NCI-H2081 (cell line): ENCODE measurements at places on chromosomes 1 and 21.

DNA sequence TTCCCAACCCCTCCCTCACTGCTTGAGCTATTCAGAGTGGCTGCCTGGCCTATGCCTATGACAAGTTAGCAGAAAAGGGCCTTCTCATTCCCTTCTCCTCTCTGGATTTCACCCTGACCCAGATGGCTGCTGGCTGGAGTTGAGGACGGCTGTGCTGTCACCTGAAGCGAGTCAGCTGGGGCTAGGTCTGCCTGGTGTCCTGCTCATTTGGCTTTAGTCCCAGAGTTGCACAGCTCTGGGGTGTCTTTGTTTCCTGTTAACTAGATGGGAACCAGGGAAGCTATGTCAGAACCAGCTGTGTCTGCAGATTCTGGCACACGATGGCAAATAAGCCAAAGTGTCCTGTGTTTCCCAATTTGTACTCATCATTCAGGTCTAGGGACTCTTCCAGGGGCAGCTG lies 52.9 kb downstream of the CNIH3 start:
- peak; percentile 20 for DNase-seq

GRCh38 chr1:20139776-20140612 lies 871 bp downstream of the PLA2G2F start:
- no peak for DNase-seq

GRCh38 chr21:33022489-33022827 lies 3.3 kb upstream of the OLIG2 start:
- no peak for DNase-seq

GRCh38 chr1:156372876-156373275 lies 3.9 kb downstream of the RHBG start:
- DNase-seq: no peak

GRCh38 chr1:223337174-223337869 lies 26.7 kb downstream of the SUSD4 start:
- peak; percentile 12 for DNase-seq

- DNase-seq: no peak
These were observed 205.1 kb upstream of the COA6 start for GRCh38 chr1:234168061-234168724.

DNA sequence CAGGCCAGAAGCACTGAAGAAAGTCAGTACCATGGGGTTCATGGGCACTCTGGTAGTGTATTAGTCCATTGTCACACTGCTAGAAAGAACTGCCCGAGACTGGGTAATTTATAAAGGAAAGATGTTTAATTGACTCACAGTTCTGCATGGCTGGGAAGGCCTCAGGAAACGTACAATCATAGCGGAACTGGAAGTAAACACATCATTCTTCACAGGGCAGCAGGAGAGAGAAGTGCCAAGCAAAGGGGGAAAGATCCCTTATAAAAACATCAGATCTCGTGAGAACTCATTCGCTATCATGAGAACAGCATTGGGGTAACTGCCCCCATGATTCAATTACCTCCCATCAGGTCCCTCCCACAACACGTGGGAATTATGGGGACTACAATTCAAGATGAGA lies 20.2 kb upstream of the ROR1 start:
- no peak for DNase-seq

GRCh38 chr1:56676571-56677035 lies 31.5 kb downstream of the PRKAA2 start:
- no peak for DNase-seq

- DNase-seq: no peak
These were observed 27.0 kb upstream of the HTR1D start for GRCh38 chr1:23244256-23244761.

DNA sequence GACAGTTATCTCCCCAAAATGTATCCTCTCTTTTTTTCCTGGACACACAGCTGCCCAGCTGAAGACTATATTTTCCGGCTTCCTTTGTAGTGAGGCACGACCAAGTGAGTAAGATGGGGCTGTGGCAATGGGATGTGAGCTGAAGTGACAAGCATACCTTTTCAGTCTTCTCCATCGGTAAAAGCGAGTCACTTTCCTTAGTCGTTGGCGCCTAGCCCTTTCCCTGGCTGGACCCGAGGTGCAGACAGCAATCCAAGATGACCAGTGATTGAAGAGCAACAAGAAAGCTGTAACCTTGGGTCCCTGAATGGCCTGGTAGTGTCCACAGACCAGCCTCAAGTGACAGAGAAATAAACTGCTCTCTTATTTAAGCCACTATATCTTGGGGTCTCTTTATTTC lies 155.2 kb downstream of the NR5A2 start:
- DNase-seq: no peak

GRCh38 chr1:245686446-245687030 lies 531.8 kb downstream of the KIF26B start:
- DNase-seq: no peak

GRCh38 chr1:46617108-46617800 lies 643 bp upstream of the MOB3C start:
- DNase-seq: no peak

- DNase-seq: no peak
These were observed 61.1 kb downstream of the OPTC start for GRCh38 chr1:203555076-203555475.

GRCh38 chr1:109984190-109984455 lies 442 bp upstream of the AHCYL1 start:
- DNase-seq: no peak

DNA sequence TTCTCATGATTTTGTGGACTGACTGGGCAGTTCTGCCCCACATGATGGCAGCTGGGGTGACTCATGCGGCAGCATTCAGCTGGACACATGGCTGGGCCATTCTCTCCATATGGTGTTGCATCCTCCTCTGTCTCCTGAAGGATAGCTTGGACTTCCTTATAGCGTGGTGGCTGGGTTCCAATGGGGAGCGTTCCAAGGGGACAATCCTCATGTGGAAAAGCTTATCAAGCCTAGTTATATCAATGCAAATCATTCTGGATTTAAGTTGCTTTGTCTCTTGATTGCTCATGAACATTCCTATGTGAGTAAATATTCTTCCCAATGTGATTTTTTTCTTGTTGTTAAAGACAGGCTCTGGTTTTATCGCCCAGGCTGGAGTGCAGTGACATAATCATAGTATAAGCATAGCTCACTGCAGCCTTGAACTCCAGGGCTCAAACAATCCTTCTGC lies 13.2 kb upstream of the SLC2A1 start:
- DNase-seq: no peak

- DNase-seq: no peak
These were observed 7.1 kb upstream of the PALMD start for GRCh38 chr1:99638853-99639252.

- DNase-seq: no peak
These were observed 23.1 kb downstream of the SLC26A9 start for GRCh38 chr1:205920159-205920558.

- DNase-seq: no peak
These were observed 9.8 kb downstream of the RGS18 start for GRCh38 chr1:192167911-192168700.

DNA sequence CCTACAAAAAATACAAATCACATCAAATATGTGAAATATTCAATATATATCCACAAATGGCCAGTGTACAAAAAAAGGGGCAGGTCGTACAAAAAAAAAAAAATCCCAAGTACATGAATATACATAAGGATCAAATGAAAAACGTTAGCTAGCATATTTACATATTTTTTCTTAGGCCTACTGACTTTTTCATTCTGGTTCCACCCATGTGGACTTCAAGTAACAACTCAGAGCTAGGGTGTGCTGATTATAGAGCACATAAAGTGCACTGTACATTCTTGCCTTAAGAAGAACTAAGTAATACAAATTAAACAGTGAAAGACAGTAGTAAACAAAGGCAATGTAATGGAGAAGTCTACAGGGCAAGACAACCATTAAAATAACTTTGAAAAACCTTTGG lies 297.0 kb downstream of the AKT3 start:
- DNase-seq: no peak

- no peak for DNase-seq
These were observed 302.5 kb downstream of the PDE4B start for GRCh38 chr1:66095190-66095589.

- DNase-seq: no peak
These were observed 77.6 kb downstream of the PLXNA2 start for GRCh38 chr1:208166340-208167138.

DNA sequence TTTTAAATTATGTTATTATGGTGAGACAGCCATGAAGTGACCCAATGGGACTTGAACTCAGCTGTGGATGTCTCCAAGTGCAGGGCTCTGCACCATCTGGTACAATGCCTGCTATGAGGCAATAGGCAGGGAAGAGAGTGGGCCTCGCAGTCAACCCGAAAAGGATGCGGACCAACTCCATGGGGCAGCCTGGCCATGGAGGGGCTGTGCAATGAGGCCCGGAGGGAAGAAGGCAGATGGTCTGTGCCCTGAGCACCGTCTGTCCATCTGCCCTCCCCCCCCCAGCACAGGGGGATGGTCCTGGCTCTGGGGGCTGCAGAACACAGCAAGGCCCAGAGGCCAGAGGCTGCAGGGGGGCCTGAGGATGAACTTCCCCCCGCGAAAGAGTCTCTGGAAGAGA lies 17.0 kb downstream of the ESPN start:
- DNase-seq: no peak

GRCh38 chr1:1758692-1759455 lies 19.4 kb downstream of the NADK start:
- DNase-seq: no peak

GRCh38 chr1:21447311-21447710 lies 7.4 kb downstream of the NBPF3 start:
- DNase-seq: no peak

- DNase-seq: no peak
These were observed 84.8 kb upstream of the ZC3H11B start for GRCh38 chr1:219697682-219698081.

DNA sequence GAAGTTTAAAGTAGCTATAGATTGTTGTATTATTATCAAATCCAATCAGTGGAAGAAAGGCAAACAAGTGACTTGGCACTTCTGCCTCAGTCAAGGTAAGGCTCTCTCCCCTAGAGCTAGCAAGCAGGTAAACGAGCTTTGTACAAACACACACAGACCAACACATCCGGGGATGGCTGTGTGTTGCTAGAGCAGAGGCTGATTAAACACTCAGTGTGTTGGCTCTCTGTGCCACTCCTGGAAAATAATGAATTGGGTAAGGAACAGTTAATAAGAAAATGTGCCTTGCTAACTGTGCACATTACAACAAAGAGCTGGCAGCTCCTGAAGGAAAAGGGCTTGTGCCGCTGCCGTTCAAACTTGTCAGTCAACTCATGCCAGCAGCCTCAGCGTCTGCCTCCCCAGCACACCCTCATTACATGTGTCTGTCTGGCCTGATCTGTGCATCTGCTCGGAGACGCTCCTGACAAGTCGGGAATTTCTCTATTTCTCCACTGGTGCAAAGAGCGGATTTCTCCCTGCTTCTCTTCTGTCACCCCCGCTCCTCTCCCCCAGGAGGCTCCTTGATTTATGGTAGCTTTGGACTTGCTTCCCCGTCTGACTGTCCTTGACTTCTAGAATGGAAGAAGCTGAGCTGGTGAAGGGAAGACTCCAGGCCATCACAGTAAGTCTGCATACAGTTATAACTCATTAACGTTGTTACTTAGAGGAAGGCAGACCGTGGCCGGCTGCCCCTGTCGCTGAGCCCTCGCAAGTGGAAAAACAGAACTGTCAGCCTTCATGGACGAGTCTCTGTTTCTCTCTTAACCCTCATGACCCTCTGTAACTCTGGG lies at the start of gene PALMD:
PALMD (plus strand) TSS at position 415 of the 833 bp plus-strand sequence; CDS start at position 620, 205 bp downstream.
- DNase-seq: no peak

DNA sequence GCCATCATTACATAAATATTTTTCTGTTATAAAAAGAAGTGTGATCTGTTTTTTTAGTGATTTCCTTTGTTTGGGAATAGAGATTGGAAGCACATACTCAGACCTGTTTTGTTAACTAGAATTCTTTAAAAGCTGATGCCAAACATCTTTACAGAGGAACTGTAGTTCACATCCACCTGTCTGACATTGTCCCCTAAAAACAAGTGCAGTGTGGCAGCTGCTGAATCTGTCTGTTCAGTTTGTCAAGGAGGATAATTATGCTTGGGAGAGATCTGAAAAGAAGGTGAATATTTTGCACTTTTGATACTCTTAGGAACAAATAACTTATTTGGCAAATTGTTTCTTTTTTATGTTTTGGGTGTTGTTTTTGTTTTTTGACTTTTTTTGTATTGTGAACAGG lies 13.6 kb downstream of the AGMAT start:
- DNase-seq: no peak

GRCh38 chr1:32636914-32637645 lies 13.3 kb downstream of the ZBTB8OS start:
- DNase-seq: no peak

- DNase-seq: no peak
These were observed 579 bp upstream of the ZNF684 start for GRCh38 chr1:40530735-40531380.

- DNase-seq: no peak
These were observed 1471.7 kb upstream of the B3GALT2 start for GRCh38 chr1:194658090-194658439.

GRCh38 chr1:43565600-43566360 lies 35.1 kb downstream of the PTPRF start:
- DNase-seq: no peak

DNA sequence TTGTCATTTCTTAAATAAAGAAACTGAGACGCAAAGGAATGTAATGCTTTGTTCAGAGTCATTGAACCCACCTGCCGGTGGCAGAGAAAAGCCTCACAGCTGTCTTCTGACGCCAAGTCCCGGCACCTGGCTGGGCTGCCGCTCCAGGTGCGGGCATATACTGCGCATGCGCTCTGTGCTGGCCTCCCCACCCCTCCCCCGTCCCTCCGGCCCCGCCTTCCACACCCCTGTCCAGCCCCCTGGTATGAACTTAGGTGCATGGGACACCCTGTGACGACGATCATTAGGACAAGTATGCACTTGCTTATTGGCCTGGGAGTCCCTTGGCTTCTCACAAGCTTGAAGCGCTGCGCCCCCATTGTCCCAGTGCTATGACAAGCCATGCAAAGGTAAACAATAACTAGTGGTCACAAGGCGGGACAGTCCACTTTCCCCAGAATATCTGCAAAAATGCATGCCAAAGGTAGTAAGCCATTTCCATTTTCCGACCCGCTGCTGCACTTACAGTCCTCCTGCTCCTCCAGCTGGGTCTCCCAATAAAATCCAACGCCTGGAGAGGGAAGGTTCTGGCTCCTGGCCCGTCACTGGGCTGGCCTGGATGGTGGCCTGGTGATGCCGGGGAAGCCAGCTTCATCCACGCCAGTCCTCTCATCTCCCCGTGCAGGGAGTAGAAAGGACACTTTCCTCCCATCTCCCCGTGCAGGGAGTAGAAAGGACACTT lies 100.4 kb downstream of the PSMG1 start:
- DNase-seq: peak; percentile 9

- no peak for DNase-seq
These were observed 109.8 kb upstream of the IVNS1ABP start for GRCh38 chr1:185426848-185427247.

GRCh38 chr1:9151328-9151860 lies 22.5 kb upstream of the GPR157 start:
- DNase-seq: no peak

DNA sequence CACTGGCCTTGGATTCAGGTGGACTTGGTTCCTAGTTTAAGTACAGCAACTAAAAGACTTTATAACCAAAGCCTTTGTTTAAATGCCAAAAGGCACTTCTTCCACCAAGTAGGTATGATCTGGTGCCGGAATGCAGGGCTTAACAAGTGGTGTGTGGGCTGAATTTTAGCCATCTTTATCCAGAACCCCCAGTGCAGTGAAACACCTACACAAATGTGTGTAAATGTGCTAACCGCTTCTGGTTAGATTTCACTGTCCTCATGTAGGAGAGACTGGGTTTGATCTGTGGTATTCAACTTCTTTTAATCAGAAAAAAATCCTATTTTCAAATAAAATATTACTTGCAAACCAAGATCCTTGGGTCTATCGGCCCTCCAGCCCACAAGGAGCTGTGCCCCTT lies 10.3 kb downstream of the SLAMF1 start:
- no peak for DNase-seq
